ENCODE measurements at places on chromosomes 1 and 21. TPM values are rescaled to one million over a fixed set of nuclear protein-coding genes. Genes with fewer than 3 reads are reported as not detected.

- no peak overlapping the region for H3K4me3 ChIP-seq
- H3K36me3 ChIP-seq = peaks cover 4% of the 10 kb centered on the region
- H3K27ac ChIP-seq = no peak overlapping the region
- DNase-seq = no peak
- peaks cover 5% of the 10 kb centered on the region for H3K4me1 ChIP-seq
Measured at GRCh38 chr21:41377715-41378114, 15.9 kb downstream of the MX2 start.

The NBPF10 gene
- total RNA-seq = 2.8 TPM

The SLC22A15 gene
- 5.6 TPM for total RNA-seq

The ALPL gene
- not detected for total RNA-seq

DNA sequence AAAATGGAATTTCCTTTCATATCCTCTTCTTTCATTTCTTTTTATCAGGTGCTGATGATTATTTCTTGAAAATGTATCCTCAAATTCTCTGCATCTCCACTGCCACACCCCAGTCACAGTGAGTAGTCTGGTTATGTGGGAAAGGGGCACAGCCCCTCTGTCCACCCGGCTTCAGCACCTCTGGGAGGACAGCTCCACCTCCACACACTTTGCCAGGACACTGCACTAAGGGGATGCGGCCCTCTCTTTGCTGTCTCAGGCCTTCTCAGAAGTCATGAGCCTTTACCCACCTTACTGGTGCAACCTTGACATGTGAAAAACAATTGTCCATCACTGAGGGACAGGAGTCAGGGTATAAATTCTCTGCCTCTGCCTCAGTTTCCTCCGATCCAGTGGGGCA, 433.1 kb downstream of the PCP4 start:
- no peaks in the 10 kb centered on the region for H3K4me1 ChIP-seq
- H3K27ac ChIP-seq = no peak overlapping the region
- no peaks in the 10 kb centered on the region for H3K27me3 ChIP-seq
- no peak for DNase-seq
- no peak overlapping the region for H3K4me3 ChIP-seq

Data from natural killer cell treated with Interleukin-12 subunit alpha and Interleukin-12 subunit beta and Interleukin-15 and Interleukin-18, amount 100 ng/mL, for 72 hours (primary cell).